Activated CD8-positive, alpha-beta memory T cell treated with anti-CD3 and anti-CD28 coated beads, Interleukin-2, amount 50 U/mL, for 48 hours (primary cell): ENCODE measurements at places on chromosomes 16 and 17.

GRCh38 chr17:39664581-39665561 lies at the start of gene TCAP:
Gene TCAP, plus strand, starts transcription at chr17:39665349. Its CDS starts 11 bp downstream, at chr17:39665360.
- no peak for DNase-seq

DNA sequence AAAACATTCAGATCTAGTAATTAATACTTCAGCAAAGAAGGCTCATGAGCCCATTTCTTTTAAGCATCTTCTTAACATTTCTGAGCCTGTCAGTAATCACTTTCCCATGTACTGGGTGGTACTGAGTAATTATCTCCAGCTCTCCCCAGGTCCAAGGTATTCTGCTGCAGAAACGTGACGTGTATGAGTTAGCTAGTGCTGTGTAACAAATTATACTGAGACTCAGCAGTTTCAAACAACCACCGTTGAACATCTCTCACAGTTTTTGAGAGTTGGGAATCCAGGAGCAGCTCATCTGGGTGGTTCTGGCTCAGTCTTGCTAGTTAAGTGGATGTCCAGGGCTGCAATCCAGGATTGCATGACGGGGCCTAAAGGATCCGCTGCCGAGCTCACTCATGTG lies 25.2 kb downstream of the C16orf95 start:
- no peak for DNase-seq

- DNase-seq: no peak
These were observed 686 bp downstream of the MLST8 start for GRCh38 chr16:2205967-2206313.

DNA sequence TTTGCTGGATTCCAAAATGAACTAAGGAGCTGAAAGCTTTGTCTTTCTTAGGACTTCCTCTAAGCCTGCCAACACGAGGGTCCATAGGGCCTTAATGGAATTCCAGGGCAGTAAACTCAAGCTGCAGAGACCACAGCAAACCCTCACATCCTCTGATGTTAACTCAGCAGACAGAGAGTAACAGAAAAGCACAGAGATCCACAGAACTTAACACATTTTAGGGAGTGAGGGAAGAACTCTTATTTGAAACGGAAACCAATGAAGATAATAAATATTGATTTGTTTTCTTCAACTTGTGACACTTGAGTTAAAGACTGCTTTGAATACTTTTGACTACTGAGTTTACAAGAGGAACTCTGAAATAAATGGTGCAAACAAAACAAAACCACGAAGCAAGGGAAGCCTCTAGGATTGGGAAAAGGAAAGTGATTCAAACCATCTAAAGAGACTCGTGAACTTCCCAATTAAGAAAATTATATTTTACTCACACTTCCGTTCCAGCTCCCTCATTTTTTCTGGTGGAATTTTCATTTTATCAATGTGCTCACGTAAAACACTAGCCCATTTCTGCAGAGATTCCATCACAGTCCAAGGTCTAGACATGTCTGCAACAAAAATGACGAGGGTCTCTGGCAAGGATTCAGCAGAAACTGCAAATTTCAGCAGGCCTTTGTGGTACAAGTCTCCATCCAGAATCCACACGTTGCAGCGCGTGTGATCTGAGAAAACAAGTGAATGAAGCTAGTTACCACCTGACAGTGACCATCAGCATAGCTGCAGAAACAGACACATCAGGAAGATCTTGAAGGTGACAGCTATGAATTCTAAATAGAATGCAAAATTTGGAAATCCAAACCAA lies 9.2 kb downstream of the DYNC1LI2 start:
- no peak for DNase-seq

DNA sequence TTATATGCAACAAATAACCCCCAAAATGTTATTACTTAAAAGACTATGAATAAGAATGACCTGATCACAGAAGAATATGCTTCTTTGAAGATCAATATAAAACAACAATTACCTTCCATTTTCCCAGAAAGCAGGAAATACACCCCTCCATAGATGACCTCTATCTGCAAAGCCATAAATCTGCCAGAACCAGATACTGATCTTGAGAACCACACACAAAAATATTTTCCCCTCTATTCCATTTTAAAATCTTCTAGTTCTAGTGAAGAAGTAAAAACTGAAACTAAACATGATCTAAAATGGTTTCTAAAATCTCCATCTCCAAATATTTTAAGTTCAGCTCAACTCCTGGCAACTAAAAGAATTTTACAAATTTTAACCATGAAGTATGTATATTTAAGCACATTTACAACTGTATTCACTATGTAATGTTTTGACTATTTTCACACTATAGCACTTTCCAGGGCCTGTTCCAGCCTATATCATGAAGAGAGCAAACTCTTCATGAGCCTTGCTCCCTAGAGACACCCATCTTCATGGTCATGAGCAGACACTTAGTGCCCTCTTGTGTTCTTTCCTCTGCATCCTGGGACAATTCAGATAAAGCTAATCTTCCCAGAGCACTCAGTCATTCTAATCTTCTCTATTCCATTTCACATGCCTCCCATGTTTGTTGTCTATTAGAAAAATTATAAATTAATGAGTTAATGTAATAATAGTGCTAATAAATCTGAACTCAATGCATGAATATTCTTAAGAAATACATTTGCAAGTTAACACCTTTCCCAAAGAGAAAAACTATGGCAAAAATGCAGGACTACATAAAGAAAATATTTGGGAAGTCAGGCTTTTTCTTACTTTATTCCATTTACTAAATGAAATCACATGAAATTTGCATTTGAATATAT lies 87.0 kb downstream of the HELZ start:
- no peak for DNase-seq

- no peak for DNase-seq
These were observed 19.2 kb downstream of the PLXDC1 start for GRCh38 chr17:39132192-39132610.

DNA sequence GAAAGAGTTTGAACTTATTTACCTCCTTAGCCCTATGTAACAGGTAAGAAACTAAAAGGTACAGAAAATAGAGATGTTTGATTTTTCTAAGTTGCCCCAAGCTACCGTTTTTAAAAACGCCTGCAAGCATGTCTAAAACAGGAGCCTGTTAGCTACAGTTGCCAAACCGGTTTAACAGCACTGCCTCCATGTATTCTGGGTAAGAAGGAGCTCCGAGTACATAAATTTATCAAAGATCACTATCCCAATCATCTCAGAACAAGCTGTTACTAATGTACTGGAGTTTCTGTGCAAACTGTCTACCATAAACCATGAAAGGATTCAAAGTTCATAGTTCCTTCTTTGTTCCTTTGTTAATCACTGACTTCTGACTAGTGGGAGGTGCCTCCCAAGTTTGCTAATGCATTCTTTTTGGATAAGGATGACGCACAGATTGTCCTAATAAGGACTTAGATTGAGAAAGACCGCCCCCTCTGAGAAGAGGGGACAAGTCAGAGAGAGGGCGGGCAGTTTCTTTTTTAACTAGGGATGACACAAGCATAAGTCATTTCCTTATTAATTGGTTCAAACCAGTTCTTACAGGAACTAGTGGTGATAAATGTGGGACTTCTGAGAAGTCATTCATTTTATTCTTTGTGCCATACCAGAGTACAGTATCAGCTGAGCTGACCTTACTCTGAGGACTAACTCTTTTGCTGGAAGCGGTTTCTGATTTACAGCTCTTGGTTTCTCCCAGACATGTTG lies 55.3 kb downstream of the TUBD1 start:
- no peak for DNase-seq

GRCh38 chr16:87092958-87093357 lies 224.2 kb downstream of the C16orf95 start:
- no peak for DNase-seq

DNA sequence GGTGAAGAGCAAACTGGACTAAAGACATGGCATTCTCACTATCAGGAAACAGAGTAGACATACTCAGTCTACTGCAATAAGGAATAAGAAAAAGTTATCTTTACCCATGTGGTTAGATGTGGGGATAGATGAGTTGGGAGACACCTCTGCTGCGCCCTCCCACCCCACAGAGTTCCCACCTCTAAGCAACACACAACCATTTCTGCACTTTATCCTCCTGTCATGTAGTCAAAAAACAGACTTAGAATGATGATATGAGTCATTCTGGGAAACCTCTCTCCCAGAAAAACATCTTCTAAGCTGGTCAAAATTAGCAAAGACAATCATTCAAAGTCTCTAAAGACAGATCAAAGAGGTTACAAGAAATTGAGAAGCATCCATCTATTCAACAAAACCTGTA lies 94.9 kb downstream of the CACNG1 start:
- DNase-seq: no peak

GRCh38 chr16:23952128-23952970 lies 116.6 kb downstream of the PRKCB start:
- DNase-seq: peak; percentile 66

DNA sequence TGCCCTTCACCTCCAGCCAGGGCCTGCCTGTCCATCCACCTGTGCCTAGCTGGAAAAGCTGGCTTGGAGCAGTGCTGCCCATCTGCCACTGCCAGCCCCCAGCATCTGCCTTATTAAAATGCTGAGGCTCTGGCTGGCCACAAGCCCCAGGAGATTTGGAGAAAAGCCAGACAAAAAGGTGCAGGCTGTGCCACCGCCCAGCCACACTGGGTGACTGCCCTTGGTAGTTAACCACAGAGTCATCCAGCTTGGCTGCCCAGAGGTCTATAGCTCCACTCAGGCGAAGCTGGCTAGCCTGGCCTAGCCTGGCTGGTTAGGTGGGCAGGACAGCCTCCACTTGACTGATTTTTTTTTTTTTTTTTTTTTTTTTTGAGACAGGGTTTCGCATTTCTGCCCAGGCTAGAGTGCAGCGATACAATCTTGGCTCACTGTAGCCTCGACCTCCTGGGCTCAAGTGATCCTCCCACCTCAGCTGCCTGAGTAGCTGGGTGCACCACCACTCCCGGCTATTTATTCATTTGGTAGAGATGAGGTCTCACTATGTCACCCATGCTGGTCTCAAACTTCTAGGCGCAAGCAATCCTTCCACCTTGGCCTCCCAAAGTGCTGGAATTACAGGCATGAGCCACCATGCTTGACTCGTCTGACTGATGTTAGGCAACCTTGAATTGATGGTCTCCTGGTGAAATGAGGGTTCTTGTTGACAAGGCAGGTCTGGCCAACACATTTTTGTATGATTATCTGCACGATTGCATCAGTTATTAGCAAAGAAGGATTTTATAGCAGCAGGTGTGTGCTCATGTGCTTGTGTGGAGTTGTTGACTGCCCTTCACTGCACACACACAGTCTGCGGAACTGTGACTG lies 103.8 kb downstream of the RAB11FIP4 start:
- DNase-seq: no peak

DNA sequence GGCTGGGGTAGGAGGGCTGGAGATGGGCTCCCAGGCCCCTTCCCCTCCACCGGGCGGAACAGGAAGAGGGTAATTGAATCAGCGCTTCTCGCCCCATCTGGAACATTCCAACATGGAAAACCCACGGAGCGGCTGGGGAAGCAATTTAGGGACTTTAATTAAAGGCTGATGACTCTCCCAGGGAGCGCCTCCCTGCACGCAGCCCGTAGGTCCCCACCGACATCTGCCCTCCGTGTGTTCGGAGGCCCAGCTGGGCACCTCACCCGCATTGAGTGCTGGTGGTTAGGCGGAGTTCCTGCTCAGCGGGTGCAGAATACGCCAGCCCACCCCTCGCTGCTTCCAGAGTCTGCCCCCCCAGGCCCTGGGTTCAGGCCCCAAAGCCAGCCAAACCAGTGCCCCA lies 10.0 kb downstream of the HS3ST6 start:
- DNase-seq: no peak

DNA sequence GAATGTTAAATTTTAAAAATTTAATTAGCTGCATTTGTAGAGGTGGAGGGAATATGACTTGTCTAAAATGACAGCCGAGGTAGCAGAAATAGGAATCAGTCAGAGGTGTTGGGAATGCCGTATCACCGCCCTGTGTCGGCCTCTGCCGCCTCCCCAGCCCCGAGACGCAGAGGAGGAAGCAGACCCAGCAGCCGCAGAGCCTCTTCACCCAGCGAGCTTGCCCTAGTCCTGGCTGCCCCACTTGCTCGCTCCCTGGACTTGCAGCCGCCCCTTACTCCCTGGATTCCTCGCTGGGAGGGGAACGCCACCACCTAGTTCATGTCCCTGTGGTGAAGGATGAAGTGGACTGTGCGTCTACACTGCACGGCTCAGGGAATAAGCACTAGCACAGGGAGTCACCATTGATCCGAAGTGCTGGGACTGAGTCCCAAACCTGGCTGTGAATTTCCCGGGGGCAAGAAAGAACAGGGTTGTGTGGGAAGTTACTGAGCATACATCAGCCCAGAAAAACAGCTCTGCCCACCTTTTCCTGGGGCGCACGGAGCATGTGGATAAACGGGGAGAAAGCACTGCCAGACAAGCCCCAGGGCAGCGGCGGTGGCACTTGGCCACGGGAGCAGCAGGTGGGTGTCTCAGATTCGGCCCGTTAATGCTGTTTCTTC lies 76.8 kb downstream of the RPTOR start:
- no peak for DNase-seq

- no peak for DNase-seq
These were observed 107.4 kb downstream of the GAS7 start for GRCh38 chr17:10091046-10091445.

- no peak for DNase-seq
These were observed 83.5 kb upstream of the DNAJA2 start for GRCh38 chr16:47056688-47057629.

DNA sequence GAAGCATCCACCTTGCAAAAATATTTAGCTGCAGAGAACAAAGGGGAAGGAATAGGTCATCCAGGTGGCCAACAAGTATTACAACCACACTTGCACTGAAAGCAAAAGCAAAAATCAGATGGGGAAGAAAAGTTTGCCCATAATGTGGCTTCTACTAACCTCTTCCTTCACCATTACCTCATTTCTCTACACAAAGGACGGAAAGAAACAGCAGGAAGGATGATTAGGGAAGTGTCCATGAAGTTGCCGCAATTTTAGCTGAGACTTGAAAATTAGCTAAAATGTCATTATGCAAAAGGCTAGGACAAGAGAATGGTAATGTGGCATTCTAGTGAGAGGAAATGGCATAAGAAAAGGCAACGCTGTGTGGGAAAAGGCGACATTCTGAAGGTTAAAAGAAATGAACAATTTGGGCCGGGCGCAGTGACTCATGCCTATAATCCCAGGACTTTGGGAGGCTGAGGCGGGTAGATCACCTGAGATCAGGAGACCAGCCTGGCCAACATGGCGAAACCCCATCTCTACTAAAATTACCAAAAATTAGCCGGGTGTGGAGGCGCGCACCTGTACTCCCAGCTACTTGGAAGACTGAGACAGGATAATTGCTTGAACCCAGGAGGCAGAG lies 13.7 kb downstream of the KANSL1 start:
- DNase-seq: no peak

GRCh38 chr16:69761983-69762813 lies at the start of gene WWP2:
Gene WWP2, plus strand, starts transcription at chr16:69762332. Its CDS starts 24,679 bp downstream, at chr16:69787011.
- peak; percentile 88 for DNase-seq
